ENCODE measurements at places on chromosomes 1 and 21.

DNA sequence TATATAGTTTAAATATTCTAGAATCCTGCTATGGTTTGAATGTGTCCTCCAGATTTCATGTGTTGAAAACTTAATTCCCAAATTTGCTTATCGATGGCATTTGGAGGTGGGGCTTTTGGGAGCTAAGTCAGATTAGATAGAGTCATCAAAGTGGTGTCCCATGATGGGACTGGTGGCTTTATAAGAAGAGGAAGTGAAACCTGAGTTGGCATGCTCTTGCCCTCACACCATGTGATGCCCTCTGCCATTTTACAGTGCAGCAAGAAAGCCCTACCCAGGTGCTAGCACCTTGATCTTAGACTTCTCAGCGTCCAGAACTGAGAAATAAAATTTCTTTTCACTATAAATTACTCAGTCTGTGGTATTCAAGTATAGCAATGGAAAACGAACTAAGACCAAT is 111.3 kb downstream of the TGFB2 start:
- DNase-seq: no peak

DNA sequence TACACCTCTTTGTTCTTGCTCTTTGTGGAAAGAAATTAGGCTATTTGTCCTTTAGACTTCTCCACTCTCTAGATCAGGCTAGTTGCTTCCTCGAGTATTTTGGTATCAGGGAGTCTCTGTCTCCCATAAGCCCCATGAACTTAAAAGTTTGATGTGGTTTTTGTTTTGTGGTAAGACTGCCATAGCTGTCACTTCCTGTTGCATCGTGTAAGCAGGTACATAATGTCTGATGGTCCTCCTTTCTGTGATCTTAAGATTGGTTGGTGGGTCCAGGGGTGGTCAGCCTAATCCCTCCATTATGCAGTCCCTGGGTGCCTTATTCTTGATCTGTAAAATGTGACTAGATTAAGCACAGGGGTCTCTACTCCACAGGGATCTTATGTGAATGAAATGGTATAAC is 23.1 kb downstream of the CD53 start:
- DNase-seq: no peak

GRCh38 chr1:29642519-29642918 is 406.2 kb downstream of the PTPRU start:
- DNase-seq: no peak

DNA sequence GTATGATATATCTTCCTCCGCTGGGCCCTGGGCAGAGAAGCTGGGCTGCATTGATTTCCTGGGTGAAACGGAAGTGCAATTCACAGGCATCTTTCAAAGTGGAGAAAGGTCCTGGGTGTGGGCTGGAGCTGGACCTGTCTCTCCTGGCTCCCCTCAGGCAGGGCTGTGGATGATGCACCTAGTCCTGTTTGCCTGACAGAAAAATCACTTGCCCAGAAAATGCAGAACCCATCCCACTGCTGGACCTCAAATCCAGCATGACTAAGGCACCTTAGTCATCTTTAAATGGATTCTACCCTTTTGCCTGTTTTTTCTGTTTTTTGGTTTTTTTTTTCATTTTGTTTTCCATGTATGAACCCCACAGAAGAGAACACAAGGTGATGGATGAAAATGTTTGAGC is 49.7 kb downstream of the MYSM1 start:
- no peak for DNase-seq

- DNase-seq: no peak
These were observed 6.0 kb downstream of the CAPN9 start for GRCh38 chr1:230753191-230753585.

GRCh38 chr1:157277281-157277680 is 139.1 kb upstream of the ETV3 start:
- DNase-seq: no peak

DNA sequence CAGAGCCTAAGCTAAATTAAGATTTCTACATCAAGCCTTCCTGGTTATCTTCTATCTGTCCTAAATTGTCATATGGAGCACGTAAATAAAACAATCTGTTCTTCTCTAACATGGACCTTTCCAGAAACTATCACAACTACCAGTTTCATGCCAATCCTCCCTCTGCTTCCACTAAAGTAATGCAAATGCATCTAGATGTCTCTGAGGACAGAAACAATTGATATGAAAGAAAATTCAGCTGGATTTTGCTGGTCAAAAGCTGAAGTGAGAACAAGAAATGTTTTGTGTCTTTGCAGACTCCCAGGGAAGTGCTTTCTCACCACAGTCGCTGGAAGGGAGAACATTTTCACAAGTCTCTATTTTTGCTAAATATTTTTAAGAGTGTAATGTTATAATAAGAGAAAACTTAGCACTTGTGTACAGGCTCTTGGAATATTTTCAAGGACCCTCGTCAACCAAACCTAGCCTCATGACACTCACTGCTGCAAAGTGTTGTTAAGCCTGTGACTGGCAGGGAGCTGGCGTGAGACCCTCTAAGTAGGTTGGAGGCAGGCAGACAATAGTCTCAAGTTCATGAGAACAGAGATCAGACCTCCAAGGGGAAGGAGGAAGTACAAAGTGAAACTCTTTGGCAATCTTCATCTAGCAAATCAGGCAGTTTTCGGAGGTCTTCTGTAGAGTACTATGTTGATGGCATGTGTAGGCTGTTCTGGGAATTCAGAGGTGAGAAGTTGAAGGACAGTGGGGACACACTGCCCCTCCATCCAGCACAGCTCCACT is 38.8 kb downstream of the DNASE2B start:
- DNase-seq: no peak

DNA sequence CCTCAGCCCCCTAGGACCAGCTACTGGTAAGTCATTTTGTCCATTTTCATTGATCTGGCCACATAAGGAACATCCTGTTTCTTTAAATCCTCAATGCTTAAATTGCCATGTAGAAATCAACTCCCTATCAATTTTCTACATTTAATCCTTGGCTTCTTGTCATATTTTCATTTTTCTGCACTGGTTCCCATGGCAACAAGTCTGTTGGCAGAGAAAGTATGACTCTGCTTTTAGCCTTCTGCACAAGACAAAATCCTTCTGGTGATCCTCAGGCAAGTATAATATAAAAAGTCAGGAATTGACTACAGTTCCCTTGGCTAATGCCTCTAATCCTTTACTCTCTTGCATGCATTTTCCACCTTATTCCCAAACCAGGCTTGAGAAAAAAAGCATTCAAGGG is 65.0 kb downstream of the LRRC40 start:
- DNase-seq: peak; percentile 82

- no peak for DNase-seq
These were observed 115.1 kb downstream of the RHOU start for GRCh38 chr1:228850141-228851100.

DNA sequence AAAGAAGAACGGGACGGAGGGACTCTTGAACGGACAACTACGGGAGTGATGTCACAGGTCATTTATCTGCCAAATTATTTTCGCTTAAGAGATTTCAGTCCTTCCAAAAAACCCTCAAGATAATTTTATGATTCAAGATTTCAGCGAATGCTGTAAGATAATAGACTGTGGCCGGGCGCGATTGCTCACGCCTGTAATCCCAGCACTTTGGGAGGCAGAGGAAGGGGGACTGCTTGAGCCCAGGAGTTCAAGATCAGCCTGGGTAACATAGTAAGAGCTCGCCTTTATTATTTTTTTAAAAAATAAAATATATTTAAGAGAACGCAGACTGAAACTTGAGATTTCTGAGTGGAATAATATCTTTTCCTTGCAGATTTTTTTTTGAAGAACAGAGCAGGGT is 609 bp downstream of the RWDD2B start:
- DNase-seq: peak; percentile 23

GRCh38 chr1:209829716-209830115 is 1.9 kb downstream of the UTP25 start:
- no peak for DNase-seq

- DNase-seq: no peak
These were observed 49.6 kb downstream of the KCNK2 start for GRCh38 chr1:215132156-215132555.

- DNase-seq: no peak
These were observed 66.4 kb downstream of the TNFSF4 start for GRCh38 chr1:173140733-173141132.

GRCh38 chr1:73593804-73594203 is 604.2 kb downstream of the LRRIQ3 start:
- no peak for DNase-seq

GRCh38 chr1:962381-963300 is 2.3 kb downstream of the KLHL17 start:
- DNase-seq: no peak

DNA sequence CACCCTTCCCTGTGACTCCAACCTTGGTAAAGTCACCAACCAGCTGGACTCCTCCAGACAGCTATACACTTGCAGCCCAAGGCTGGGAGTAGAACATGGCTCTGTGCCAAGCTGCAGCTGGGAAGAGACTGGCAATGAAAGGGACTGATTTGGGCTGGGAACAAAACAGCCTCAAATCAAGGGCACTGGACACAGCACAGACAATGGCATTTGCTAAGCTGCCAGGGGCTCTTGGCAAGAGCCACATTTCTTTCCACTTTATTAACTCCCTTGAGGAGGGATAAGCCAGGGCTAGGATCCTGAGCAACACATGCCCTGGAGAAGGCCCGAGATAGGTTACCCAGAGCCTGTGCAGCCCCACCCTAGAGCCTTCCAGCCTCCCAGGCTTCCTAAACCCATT is 12.0 kb downstream of the SYT11 start:
- DNase-seq: peak; percentile 77

DNA sequence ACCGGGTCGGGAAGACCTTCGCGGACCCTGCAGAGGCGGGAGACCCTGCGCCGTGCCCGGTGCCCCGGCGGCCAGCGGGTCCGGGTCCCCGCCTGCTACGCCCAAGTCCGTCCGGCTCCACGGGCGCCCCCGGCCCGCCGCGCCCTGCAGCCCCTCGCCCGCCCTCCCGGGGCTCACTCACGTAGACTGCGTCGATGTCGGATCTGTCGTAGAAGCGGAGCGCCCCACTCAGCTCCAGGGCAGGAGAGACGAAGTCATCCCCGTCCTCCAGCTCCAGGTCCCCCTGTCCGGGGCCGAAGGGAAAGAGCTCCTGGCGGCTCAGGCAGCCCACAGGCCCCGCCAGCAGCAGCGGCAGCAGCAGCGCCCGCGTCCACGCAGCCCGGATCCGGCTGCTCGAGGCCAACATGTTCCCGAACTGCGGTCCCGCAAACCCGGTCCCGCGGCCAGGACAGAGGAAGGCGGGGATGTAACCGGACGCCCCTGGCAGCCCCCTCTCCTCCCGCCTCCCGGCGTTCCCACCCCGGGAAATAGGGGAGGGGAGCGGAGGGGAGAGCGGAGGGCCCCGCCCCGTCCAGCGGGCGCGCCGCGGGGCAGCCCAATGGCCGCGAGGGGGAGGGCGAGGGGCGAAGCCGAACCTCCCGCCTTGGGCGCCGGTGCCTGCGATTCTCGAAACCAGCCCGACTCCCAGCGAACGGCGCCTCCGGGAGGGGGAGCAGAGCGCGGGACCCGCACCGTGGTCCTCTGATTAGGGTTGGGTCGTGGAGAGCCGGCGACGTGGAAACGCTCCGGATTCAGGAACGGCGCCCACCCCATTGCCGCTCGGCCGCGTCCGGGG is at the start of gene NID1:
Gene NID1, minus strand, starts transcription at position 417 of the 835 bp plus-strand sequence. Its CDS starts 11 bp downstream, at position 406.
- DNase-seq: peak; percentile 93

DNA sequence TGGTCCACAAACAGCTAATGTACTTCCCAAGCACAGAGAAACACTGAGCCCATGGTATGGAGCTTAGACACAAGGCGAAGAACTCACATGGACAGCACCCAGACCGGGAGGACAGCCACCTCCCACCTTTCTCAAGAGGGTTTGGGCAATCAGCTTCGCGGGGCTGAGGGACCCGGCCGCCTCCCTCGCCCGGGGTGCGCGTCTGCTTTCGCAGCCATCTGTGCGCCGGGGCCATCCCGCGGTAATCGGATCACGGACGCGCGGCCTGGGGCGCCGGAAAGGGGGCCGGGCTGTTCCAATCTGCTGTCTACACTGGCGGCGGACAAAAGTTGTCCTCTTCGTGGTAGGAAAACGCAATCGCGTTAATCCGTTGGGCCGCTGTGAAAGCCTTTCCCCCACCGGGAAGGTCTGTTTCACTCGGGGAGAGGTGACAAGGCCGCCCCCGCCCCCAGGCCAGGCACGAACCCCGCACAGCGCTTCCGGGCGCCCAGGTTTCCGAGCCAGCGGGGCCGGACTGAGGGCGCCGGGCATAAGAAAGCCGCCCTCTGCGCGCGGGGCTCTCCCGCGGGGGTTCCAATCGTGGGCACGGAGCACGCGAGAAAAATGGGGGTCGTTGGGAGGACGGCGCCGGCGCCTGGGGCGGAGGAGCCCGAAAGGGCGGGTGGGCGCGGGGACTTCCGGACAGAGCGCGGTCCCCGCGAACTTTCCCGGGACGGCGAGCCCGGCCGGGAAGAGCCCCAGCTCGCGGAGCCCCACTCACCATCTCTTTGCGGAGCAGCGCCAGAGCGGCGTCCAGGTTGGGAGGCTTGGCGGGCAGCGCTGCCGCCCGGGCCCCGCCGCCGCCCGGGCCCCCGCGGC is 664 bp downstream of the FAM89A start:
- peak; percentile 64 for DNase-seq

GRCh38 chr1:15220024-15220392 is 27.0 kb upstream of the FHAD1 start:
- no peak for DNase-seq

DNA sequence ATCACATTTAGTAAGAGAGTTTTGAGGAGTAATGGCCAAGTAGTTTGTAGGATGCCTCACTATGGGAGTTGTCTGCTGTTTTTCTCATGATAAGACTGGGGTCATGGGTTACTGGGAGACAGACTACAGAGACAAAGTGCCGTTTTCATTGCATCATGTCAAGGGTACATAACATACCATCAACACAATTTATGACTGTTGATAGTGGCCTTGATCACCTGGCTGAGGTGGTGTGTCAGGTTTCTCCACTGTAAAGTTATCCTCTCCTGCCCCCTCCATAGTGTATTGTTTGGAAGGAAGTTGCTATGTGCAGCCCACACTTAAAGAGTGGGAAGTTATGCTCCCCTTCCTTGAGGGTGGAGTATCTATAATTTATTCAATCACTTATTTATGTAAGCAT is 263.5 kb upstream of the POU3F1 start:
- no peak for DNase-seq

DNA sequence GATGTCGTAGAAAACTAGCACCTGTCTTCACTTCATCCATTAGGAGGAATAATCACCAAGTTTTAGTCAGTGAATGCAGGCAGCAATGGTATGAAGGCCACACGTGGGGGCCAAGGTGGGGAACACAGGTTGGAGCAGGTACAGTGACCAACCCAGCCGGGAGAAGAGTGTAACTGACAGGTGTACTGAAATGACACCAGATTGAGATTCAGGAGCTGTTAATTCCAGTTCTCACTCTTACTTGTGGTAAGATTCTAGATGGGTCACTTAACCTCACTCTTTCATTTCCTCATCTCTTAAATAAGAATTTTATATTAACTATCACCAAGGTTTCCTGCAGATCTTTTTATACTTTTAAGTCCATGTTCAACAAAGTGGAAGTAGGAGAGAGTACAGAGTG is 206.2 kb upstream of the PTBP2 start:
- DNase-seq: no peak

All from lung (tissue), 17 donors.